ENCODE measurements at places on chromosomes 12 and 14.

- no peak for DNase-seq
These were observed 1.0 kb downstream of the CACNA2D4 start for GRCh38 chr12:1917172-1918070.

GRCh38 chr12:29234965-29235626 lies 86.0 kb downstream of the FAR2 start:
- DNase-seq = no peak

DNA sequence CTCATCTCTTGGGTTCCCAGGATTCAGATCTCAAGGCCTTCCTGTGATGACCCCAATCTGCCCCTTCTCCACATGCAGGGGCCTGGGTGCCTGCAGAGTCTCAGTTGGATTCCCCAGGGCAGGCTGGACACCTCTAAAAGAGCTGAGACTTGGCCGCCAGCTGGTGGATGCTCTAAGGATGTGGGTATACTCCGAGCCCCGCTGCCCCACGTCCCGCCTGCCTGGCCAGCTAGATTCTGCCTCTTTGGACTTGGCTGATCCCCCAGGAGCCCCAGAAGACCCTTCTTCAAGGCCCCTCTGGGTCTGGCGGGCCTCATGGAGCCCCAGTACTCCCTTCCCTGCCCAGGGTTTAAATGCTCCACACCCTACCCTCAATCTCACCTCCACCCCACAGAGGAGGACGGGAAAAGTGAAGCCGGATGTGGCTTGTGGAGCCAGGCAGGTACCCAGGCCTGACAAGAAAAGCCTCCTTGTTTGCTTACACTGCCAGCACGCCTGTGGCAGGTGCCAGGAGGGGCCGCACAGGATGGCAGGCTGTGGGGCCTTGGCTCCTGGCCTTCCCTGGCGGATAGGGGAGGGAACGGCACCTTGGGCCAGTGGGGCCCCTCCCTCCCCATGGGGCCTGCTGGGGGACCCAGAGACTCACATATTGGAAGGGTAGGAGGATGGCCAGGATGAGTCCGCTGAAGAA lies 15.1 kb downstream of the FAIM2 start:
- DNase-seq = no peak

DNA sequence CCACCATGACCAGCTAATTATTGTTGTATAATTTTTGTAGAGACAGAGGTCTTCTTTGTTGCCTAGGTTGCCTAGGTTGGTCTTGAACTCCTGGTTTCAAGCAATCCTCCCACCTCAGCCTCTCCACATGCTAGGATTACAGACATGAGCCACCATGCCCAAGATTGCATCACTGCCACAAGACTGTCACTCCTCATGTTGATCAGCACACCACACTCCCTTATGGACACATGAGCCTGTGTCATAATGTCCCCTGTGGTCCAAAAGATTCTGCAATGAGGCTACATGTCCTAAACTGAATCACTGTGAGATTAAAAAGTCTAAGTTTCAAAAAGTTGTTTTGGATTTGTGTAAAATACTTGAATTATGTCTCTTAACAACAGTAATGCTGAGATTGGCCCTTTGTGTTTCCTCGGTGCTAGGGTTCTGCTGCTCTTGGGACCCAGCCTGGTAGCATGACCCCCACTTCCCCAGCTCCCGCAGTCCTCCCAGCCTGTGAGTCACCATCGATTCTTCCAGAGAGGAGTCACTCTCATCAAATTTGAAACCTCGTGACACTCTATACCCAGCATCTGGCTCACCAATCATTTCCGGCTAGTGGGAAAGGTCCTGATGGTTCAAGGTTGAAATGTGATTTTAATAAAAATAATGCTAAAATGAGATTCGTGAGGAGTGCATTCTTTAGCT lies 890.9 kb downstream of the VRK1 start:
- DNase-seq = no peak

GRCh38 chr12:11765817-11766794 lies 116.6 kb downstream of the ETV6 start:
- DNase-seq = peak; percentile 73

DNA sequence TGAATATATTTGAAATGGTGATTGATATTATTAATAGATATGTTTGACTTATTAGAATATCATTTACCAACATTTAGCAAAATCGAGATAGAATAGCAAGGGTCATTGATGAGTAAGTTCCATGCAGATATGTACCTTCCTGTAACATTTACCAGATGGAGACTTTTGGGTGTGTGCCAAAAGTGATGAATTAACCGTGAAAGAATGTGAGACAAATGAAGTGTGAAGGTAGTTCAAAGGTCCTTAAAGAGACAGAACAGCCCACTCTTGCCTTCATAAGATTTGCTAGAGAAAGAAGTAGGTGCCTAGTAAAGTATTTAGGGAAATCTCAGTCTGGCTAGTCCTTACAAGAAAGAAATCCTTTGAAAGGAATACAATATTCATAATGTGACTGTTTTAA lies 45.5 kb downstream of the FGD4 start:
- no peak for DNase-seq

DNA sequence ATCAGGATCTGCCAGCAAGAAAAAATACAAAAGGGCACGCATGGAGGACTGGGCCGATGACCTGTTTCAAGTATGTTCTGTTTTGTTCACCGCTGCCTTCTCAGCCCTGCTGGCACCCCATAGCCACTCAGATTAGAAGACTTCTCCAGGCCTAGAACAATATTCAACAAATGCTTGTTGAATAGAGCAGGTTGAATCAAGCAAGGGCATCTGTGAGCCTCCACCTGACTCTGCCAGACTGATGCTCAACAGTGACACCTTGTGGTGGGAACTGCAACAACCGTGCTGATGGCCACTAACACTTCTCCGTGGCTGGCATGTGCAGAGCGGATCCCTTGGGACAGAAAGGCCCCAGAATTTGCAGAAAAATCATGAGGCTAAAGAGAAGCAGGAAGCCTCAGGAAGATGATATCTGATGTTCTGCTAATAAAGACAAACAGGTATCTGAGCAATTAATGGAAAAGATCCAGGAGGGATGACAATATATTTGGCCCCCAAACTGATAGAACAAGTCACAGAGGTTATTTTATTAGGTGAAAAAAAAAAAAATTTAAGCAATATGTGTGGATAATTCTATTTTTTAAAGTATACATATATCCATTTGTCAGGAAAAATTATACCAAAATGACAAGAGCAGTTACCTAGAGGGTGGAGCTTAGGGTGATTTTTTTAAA lies 114.3 kb downstream of the KSR2 start:
- peak; percentile 29 for DNase-seq

DNA sequence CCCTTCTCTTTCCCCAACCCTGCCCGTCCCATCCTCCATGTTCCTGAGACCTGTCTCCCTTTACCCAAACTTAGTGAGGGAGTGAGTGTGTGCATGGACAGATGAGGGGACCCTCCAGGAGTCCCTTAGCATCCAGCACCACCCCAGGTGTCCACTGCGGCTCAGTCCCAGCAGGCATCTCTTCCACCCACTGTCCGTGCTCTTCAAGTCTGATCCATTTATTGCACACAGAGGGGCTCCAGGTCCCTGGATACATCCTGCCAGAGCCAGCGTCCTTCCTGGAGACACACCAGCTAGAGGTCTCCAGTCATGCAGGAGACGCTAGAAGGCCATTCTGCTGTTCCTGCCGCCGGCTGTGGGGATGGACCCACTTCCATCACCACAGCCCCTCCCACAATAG lies 239.2 kb downstream of the ADGRD1 start:
- DNase-seq = no peak

GRCh38 chr14:70622111-70622712 lies 19.5 kb upstream of the TTC9 start:
- no peak for DNase-seq

GRCh38 chr14:37673439-37673838 lies 78.0 kb downstream of the TTC6 start:
- peak; percentile 19 for DNase-seq
